NCI-H510A (cell line): ENCODE measurements at places on chromosomes 12 and 14.

DNA sequence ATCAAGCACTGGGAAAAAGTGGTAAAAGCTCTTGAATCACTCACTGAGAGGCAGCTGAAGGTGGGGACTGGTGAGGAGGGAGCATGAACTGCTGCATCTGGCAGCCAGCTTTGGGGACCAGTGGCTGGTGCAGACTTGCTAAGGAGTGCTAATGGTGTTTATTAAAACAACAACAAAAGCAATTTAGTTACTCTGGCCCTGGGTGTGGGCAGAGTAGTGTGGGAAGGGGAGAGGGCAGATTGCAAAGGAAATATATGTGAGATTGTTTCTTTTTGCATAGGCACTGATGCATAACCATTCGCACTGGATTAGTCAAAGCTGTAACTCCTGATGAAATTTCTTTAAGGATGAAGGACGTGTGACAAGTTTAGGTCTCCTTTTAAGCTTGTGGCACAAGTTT, 8.1 kb downstream of the TXNRD1 start:
- DNase-seq: no peak

GRCh38 chr14:57998766-57999165, 132.9 kb upstream of the SLC35F4 start:
- DNase-seq: no peak

GRCh38 chr12:122927756-122928403, 32.0 kb upstream of the VPS37B start:
- no peak for DNase-seq

DNA sequence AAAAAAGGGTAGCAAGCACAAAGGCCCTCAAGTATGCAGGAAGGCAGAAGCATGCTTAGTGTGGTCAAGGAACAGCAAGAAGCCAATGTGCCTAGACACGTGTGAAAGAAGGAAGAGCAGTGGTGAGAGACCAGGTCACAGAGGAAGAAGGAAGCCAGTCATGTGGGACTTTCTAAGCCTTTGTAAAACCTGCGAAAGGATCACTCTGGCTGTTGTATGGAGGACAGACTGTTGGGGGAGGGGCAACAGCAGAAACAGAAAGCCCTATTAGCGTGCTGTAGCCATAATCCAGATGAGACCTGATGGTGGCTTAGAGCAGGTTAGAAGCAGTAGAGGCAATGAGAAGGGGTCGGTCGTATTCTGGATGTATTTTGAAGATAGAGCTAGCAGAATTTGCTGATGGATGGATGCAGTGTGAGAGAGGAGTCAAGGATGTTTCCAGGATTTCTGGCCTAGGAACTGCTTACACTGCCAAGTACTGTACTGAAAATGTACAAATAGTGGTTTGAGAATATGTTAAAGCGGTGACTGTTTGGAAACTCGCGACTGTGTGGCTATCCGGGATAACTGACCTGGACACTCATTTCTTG, 5.7 kb upstream of the MLF2 start:
- no peak for DNase-seq

- DNase-seq: no peak
These were observed 71.1 kb downstream of the AVPR1A start for GRCh38 chr12:63079791-63080502.

- no peak for DNase-seq
These were observed 21.6 kb downstream of the RERGL start for GRCh38 chr12:18068355-18068754.

DNA sequence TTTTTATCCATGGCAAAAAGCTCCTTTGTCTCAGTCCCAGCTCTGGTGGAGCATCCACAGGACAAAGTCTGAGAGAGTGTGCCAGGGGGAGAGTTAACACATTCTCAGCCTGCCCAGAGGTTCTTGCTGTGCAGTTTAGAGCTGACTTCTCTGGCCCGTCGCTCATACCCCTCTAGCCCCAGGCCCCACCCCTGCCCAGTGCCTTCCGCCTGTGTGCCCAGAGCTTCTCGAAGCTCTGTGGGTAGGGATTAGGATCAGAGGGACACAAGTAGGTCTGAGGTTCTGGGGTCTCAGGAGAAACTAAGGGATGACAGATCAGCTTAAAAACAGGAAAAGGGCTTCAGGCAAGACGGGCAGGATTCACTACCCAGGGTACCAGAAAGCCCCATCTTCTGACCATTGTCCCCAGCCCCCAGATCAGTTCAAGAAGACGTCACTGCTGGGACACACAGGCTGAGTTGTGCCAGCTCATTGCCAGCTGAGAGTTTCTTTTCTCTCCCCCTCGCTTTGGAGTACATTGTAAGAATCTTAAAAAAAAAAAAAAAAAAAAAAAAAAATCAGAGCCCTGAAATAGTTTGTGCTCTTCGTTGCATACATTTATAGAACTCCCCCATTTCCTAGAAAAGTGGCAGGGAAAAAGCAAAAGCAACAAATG, 127.0 kb downstream of the GCH1 start:
- no peak for DNase-seq

DNA sequence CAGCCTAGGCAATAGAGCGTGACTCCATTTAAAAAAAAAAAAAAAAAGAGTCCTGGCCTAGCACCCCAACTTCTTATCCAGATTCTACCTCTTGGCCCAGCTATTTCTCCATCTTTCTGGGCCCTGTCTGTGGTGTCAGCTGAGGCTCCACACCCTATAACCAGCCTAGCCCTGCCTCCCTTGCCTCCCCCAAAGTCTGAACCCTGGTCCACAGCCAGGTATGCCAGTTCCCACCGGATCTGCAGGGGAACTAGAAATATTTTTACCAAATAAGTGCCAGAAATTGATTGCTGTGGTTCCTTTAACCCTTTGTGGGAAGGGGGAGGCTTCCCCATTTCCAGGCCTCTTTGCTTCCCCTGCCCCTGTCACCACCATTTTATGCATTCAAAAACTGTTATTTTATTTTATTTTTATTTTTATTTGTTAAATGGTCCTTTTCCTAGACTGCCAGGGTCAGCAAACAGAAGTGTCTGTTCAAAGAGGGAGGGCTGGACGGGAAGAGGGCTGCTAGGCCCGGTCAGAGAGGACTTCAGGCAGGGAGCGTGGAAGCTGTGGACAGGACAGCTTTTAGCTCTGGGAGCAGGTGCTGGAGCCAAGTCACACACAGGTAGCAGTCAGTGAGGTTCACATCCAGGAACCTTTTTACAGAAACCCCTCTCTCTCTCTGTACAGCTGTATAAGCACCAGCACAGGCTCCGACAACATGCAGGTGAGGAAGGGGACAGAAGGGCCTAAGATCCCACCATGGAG, 23.2 kb downstream of the TTC9 start:
- no peak for DNase-seq

- peak; percentile 88 for DNase-seq
These were observed 345.6 kb downstream of the APAF1 start for GRCh38 chr12:98990648-98991047.

- no peak for DNase-seq
These were observed 192.0 kb downstream of the CHST11 start for GRCh38 chr12:104648756-104649155.

DNA sequence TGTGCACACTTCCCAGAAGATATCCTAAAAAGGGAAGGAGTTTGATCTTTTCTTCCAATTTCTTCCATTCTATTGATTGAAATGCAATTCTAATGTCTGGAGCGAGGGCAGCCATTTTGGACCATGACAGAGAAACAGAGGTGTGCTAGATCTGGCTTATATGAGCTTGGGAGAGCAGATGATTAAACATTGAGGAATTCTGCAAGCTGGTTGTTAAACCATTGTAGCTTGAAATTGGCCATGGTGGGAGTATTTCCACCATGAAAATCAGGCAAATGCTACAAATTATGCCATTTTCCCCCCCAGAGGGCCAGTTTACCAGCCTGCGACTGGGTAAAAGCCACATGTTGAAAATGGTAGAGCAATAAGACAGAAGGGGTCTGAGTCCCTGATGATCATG, 155.0 kb downstream of the PAWR start:
- no peak for DNase-seq

DNA sequence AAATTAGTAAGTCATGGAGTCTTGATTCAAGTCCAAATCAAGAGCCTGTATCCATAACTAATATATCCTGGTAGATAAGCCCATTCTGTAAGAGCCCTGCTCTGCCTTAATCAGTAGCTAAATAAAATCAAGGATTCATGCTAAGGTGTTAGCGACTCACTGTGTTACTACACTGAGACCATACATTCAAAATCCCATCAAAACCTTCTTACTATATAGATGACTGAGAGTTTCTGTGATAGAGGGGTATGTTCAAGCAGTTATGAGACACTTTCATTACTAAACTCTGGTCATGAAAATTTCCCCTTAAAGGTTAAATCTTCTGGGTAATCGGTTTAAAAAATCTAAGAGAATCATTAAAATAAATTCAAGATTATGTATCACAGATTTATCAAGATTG, 78.5 kb downstream of the MDGA2 start:
- no peak for DNase-seq

DNA sequence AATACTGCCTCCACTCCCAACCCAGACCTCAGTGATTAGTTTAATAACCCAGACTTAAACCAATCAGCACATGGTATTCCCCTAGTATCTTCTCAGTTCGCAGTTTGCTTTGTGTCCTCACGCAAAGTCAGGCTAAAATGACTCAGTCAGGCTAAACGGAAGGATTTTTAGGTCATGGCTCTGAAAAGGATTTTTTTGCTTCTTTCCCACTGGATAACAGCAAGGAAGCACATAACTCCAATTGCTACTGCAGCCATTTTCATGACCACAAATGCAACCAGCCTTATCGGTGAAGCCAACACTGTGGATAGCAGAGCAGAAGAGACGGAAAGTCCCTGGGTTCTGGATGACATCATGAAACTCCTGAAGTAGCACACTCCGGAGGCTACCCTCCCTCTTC, 67.7 kb downstream of the ZC3H14 start:
- no peak for DNase-seq

DNA sequence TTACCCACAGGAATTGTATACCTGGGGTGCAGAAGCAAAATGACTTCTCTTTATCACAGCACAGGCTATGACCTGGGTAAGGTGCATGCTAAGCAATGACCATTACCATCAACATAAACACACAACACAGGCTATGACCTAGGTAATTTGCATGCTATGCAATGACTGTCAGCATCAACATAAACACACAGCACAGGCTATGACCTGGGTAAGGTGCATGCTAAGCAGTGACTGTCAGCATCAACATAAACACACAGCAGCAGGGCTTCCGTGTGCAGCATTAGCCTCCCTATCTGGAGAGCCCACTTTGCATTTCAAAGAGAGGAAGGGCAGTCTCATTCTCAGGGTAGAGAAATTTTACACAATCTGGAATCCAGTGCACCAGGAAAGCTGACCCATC, 583.0 kb downstream of the TMEM121 start:
- no peak for DNase-seq

- no peak for DNase-seq
These were observed 3.7 kb upstream of the ART4 start for GRCh38 chr12:14846876-14847580.

DNA sequence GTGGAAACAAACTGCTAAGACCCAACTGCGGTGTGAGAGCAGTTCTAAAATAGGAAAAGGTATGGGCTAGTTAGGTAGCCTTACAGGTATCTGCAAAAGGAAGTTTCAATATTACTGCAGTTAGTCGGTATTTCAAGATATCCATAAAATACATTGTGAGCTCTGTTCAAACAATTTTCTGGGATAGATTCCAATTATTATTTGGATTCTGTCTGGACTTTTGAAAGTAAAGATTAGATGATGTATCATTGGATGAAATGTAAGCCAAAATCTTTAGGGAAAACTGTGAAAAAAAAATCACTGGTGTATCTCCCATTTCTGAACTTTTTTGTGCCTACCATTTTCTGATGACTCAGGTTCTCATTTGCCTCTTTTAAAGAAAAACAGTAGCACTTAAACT, 621.6 kb downstream of the CCER1 start:
- DNase-seq: no peak

- no peak for DNase-seq
These were observed 479.8 kb downstream of the BCL11B start for GRCh38 chr14:98792171-98792570.

DNA sequence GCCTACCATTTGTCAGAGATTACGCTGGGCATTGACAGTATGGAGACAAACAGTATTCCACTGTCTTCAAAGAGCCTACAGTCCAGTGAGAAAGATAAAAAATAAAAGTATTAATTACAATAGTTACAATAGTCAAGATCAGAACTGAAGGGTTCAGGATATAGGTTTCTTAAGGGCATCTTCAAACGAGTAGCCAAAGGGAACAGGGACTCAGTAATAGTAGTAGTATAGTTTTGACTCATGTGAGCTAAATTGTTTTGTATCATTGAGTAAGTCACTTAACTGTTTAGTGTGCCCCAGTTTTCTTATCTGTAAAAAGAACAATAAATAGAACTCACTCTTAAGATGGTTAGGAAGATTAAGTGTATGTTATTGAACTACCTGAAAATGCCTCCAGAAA, 123.6 kb downstream of the METTL25 start:
- no peak for DNase-seq

GRCh38 chr14:104512061-104512460, 67.5 kb upstream of the C14orf180 start:
- DNase-seq: no peak

- no peak for DNase-seq
These were observed 985.3 kb downstream of the FLRT2 start for GRCh38 chr14:86515195-86515594.

GRCh38 chr12:87756111-87756510, 273.1 kb downstream of the C12orf50 start:
- DNase-seq: no peak

- DNase-seq: no peak
These were observed 45.2 kb upstream of the BAZ1A start for GRCh38 chr14:34920339-34920738.

DNA sequence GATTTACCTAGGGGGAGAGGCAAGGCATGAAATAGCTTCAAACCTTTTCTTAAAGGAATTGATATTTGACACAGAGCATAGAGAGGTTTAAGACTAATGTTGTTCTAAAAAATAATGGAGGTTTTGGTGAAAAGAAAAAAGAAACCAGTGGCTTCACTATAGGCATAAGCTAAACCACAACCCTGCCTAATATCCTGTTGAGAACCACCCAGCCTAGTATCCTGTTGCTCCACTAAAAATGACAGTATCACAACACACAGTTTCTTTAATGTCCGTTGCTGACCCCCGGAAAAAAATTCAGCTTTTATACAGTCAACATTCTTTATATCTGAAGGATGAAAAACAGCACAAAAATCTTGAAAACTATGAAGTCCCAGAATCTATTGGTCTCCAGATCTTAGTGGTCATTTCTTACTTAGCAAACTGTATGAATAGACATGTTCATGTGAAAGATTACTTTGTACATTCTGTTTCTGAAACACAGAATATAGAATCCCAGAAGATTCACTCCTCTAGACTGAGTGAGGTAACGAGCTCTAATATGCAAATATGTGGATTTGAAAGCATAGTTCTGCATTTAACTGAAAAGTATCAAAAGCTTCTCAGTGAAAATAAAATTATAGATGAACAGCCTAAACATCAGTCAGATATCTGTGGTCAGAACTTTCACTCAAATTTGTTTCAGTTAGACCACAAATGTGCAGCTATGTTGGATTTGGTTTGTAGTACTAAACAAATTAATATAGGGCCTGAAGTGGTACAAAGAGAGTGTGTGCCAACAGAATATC, 40.5 kb downstream of the GALC start:
- DNase-seq: no peak

DNA sequence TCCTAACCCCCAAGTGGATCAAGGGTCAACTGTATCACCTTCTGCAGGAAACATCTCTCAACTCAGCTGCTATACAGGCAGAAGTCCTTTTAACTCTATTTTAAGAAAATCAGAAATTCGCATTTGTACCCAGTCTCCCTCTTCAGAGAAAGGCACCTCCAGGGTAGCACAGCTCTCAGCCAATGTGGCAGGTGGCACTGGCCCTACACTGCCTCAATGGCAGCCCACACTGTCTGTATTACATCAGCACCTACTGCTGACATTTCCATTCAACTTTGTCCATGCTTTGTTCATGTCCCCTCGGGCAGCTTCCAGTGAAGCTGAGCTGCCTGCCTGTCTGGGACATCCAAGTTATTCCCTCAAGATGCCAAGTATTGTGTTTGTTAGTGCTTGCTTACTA, 8.8 kb downstream of the SPTSSA start:
- no peak for DNase-seq
